ENCODE measurements at places on chromosomes 6 and 20.

DNA sequence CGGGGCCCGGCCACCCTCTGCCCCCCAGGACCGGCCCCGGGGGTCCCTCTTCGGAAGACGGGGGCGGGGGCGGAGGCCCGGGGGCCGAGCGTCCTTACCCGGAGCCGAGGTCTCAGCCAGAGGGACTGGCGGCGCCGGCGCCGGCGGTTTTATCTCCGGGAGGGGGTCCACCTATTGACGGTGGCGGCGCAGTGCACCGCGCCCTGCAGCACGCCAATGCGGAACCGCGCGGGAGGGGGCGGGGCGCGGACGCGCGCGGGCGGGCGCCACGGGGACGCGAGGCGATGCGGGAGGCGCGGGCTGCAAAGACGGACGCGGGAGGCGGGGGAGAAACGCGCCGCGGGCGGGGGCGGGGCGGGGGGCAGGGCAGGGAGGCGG, at the start of gene EEF1A2:
Gene EEF1A2 (minus strand): TSS at position 124 of the 378 bp plus-strand sequence. CDS start 1,320 bp downstream, outside the sequence.
- no peak for DNase-seq

DNA sequence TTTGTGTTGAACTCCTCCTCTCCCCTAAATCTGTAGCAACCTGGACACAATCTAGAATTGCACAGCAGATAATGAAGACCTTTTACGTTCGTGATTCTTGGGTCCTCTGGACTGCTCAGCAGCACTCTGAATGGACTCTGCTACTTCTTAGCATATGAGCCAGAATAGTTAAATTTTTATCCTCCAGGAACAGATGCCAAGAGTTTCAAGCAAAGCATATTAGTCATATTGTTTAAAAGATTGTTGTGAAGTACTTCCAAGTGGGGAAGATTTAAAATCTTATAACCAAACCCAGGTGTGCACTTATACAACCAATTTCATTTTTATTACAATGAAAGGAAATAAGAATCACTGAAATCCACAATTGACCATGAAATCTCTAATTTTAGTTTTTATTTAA, 118.9 kb upstream of the EXOC2 start:
- no peak for DNase-seq

DNA sequence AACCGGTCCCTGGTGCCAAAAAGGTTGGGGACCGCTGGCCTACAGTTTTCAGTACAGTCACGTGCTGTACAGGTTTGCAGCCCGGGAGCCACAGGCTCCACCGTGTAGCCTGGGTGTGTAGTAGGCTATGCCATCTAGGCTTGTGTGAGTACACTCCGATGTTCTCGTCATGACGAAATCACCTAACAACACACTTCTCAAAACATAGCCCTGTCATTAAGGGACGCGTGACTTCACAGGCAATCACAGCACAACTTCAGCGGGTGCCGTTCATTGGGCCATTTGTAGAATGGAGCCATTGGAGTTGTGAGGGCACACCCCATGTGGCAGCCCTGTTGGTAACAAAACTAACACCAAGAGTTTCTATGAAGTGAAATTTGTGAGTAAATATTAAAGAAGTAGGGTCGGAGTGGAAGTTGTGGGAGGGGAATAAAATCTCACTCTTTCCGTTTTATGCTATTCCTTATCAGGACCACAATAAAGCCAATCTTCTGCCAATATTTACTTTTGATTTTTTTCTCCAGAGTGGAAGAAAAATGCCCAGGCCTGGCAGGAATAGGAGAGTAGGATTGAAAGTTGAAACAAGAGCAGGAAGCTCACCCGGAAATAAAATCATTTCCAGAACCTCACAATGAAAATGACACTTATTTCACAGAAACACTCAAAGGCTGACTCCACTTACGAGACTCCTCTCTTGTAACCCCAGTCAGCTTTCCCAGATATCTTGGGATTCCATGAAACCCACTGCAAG, 63.7 kb upstream of the PTPN1 start:
- no peak for DNase-seq

DNA sequence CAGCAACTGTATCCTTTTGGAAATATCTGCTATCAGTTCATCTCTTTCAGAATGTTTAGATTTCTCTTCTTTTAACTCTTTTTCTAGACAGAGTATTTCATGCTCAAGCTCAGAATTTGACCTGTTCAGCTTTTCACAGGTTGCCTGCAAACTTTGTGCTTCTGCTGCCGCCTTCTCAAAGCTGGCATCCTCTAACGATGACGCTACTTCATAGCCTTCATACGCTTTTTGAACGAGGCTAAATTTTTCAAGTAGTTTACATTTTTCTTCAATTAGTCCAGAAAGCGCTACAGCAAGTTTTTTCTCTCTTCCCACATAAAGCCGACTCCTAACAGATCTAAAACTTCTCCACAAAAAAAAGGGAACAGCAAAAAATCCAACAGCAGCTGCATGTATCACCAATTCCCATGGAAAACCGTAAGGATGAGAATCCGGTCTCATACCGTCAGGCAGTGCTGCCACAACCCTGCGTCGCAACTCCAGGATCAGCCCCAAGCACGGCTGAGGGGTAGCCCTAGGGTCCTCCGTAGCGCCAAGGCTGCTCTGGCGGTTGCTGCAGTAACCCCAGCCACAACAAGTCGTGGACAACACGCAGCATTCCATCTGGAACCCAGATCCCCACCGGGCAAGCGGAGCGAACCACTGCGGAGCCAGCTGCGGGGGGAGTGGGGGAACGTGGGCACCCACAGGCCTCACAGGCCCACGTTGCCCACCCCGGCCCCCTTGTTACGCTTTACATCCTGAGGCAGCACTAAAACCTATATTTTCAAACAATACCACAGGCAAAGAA, 30.6 kb downstream of the DACT2 start:
- DNase-seq: no peak

DNA sequence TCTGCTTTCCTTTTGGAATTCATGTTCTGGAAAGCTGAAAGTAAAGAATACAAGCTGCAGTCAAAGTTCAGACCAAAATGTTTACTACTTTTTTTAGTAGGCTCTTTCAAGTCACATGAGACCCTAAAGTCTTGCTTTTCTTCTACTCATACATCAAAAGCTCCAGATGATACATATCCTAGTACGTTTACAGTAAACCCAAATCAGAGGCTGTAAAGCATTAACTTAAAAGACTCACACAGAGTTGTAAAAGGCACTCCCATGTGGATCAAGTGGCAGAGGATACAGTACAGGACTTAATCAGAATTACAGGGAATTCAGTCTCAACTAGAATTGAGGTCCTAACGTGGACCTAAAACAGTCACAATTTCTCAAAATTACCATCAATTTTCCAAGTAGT, 40.7 kb downstream of the STK38 start:
- no peak for DNase-seq

- no peak for DNase-seq
These were observed 64.8 kb upstream of the POU3F2 start for GRCh38 chr6:98769546-98769945.

DNA sequence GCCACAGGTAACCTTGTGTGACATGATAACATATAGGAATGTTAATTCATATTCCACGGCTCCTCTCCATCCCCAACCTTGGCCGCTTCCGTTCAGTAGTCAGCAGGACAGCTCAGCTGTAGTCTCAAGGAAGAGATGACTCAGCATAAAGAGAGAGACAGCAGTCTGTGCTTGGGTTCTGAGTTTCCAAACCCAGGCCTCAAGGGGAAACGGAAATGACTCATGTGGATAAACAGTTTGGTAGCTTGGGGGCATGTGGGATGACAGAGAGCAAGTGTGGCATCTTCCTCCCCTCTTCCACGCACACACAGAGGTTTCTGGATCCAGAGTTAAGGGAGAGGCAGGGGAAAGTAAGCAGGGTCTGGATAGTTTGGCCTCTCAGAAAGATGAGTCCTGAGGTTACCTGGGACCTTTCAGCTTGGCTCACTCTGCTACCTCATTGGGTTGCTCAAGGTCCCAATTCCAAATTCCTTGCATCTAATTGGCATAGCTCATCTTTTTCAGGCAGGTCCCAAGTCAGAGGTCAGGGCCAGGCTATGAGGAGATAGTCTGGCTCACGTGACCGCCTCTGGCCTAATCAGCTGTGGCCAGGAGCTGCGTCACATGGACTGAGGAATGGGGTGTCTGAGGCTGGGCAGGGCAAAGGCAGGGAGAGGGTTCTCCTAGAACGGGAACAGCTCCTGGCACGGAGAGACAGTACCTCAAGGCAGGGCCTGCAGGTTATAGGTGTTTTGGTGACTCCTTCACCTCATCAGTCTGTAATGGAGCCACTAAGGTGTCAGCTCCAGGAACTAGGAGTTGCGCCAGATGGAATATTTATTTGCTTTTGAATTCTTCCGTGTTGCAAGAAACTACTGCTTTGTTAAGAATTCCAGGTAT, 36.5 kb upstream of the MLN start:
- DNase-seq: no peak

DNA sequence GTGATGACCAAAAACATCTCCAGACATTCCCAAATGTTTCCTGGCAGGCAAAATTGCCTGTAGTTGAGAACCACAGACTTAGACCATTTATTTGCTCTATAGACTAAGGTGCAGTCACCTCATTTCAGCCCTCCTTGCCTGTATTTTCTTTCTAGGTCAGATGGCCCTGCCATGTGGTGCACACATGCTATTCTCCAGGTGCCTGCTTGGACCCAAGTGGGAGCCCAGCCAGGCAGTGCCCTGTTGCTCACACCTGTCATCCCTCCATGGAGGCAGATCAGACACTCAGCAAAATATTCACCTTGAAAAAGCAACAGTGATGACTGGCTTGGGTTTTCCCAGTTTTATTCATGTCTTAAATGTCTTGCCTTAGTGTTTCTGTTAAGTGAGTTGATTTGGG, 311.4 kb downstream of the TFAP2C start:
- DNase-seq: no peak

- DNase-seq: no peak
These were observed 36.3 kb downstream of the PLEKHG1 start for GRCh38 chr6:150635906-150636514.

- no peak for DNase-seq
These were observed 178.9 kb upstream of the RNF217 start for GRCh38 chr6:124783344-124783743.

All from tibial artery (tissue), 4 donors.